Thoracic aorta endothelial cell (primary cell): ENCODE measurements at places on chromosomes 1 and 21. TPM values are rescaled to one million over a fixed set of nuclear protein-coding genes. Genes with fewer than 3 reads are reported as not detected.

Gene HMCN1
- 9.6 and 15.4 TPM in 2 replicates for total RNA-seq

Gene RBM11
- not detected in 2 replicates for total RNA-seq

Gene CYP4A11
- not detected in 2 replicates for total RNA-seq

Gene E2F2
- 3.9 and 6.0 TPM in 2 replicates for total RNA-seq

Gene AMPD2
- total RNA-seq = 47.2 and 50.5 TPM in 2 replicates

Gene CCDC27
- total RNA-seq = not detected in 2 replicates

Gene TFF1
- total RNA-seq = not detected in 2 replicates

Gene AHCYL1
- 61.2 and 76.2 TPM in 2 replicates for total RNA-seq

Gene SMIM1
- total RNA-seq = 0.66 and 1.7 TPM in 2 replicates

Gene SUSD4
- total RNA-seq = not detected in 2 replicates

Gene ICOSLG
- 0.72 and 1.9 TPM in 2 replicates for total RNA-seq

Gene AKR1A1
- total RNA-seq = 112 and 120 TPM in 2 replicates

Gene CD101
- 0.07 TPM in 1 of 2 replicates, not detected in the other for total RNA-seq

Gene OR6K3
- not detected in 2 replicates for total RNA-seq

Gene DRAM2
- 43.8 and 52.8 TPM in 2 replicates for total RNA-seq

Gene MYOG
- not detected in 2 replicates for total RNA-seq

Gene PRAMEF10
- not detected in 2 replicates for total RNA-seq

Gene LCE2C
- not detected in 2 replicates for total RNA-seq

Gene WNT3A
- not detected in 2 replicates for total RNA-seq

Gene GPX7
- 7.3 and 13.4 TPM in 2 replicates for total RNA-seq

Gene CD164L2
- total RNA-seq = not detected in 2 replicates

Gene DRAXIN
- 0.50 and 0.93 TPM in 2 replicates for total RNA-seq

Gene OR2T33
- 0.13 TPM in 1 of 2 replicates, not detected in the other for total RNA-seq

Gene KCNJ6
- total RNA-seq = not detected in 2 replicates

Gene SLC16A4
- 6.9 and 9.6 TPM in 2 replicates for total RNA-seq

Gene GCSAML
- total RNA-seq = not detected in 2 replicates

Gene TRIM17
- not detected in 2 replicates for total RNA-seq

Gene RHD
- total RNA-seq = not detected in 2 replicates

Gene GJC2
- total RNA-seq = 0.57 and 0.93 TPM in 2 replicates

Gene CD5L
- total RNA-seq = not detected in 2 replicates

Gene LRRC53
- not detected in 2 replicates for total RNA-seq

Gene SCYL3
- total RNA-seq = 7.7 and 8.7 TPM in 2 replicates

Gene PKLR
- total RNA-seq = not detected in 2 replicates

Gene KCNA10
- total RNA-seq = not detected in 2 replicates

Gene SPATA21
- total RNA-seq = under 0.01 TPM in 1 of 2 replicates, not detected in the other

Gene VCAM1
- 7.1 and 10.4 TPM in 2 replicates for total RNA-seq

Gene NPR1
- total RNA-seq = 3.7 and 7.8 TPM in 2 replicates
